Stimulated activated CD8-positive, alpha-beta memory T cell treated with anti-CD3 and anti-CD28 coated beads, Interleukin-4, amount 100 ng/mL, for 24 hours (primary cell): ENCODE measurements at places on chromosomes 16 and 17.

GRCh38 chr17:67499685-67500084 lies 122.6 kb downstream of the PITPNC1 start:
- no peak for DNase-seq

DNA sequence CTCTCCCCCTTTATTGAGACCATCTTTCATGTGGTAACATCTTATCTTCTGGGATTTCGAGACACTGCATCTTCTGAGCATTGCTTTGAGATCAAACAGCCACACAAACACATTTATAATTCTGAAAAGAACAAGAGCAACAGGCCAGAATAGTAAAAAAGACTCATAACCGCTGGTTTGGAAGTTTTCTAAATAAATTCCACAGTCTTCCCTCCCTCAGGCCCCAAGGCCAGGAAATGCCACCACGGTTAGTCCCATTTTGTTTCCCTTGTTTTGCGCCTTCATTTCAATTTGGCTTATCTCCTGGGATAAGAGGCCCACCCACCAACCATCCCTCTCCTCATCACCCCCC lies 25.3 kb downstream of the LITAF start:
- DNase-seq: no peak

DNA sequence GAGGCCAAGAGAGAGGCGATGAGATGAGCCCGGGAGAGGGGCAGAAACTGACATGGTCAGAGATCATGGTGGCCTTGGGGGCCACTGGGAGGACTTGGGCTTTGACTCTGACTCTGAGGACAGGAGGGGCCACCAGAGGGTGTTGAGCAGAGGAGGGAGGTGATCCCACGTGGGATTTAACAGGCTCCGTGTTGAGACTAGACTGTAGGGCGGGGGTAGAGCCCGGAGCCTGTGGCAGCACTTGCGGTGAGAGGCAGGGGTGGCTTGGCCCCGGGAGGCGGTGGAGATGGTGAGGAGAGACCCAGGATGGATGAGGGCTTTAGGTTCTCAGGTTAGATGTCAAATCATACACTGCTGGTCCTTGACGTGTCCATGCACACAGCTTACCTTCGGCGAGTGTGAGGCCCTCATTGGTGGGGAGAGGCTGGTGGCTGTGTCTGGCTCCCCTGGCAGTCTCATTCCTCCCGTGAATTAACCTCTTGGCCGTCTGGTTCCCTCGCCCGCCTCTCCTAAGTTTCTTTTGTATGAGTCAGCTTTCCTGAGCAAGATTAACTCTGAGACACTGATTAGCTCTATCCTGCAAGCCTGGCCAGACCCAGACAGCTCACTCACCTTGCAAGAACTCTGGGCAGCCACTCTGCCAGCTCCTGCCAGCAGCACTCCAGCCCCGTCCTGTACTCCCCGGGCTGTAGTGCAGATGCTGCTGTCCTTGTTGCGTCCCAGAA lies 39.7 kb downstream of the VPS35L start:
- no peak for DNase-seq

DNA sequence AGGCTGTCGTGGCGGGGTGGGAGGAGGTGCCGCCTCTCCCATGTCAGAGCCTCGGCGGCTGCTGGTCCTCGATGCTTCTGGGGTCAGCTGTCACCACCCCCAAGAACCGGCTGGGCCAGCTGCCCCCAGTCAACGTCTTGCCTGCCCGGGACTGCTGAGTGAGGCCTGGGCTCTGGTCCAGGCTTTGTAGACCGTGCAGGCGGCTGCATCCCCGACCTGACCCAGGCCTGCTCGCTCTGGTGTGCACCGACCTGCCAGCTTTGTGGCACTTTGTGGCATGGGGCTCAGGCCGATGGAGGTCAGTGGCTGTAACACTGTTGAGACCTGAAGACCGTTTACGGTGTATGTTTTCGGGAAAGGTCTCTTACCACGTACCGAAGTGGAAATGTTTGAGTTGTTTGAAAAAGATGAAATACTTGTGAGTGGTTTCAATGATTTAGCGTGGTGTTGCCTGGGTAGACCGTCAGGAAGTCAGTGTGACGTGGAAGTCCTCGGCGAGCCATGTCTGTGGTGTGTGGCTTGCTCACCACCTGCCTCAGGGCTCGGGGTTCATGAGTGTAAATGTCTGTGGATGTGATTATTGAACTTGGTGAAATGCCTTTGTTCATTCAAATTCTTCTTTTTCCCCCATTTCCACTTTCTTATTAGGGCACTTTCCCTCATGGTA lies 53.2 kb upstream of the ZNF750 start:
- peak; percentile 39 for DNase-seq

DNA sequence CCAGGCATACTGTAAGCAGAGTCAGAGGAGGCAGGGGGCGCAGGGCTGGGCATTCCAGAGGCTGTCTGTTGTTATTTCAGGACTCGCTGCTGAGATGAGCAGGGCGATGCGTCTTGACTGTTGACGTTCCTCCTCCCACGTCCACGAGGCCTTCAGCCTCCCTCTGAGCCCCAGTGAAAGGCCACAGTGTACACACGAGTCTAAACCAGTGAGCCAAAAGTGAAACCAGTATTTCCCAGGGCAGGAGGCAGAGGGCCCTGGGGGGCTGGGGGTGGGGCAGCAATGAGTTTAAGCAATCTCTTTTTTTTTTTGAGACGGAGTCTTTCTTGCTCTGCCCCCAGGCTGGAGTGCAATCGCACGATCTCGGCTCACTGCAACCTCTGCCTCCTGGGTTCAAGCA lies 21.5 kb downstream of the SMTNL2 start:
- no peak for DNase-seq

- DNase-seq: no peak
These were observed 3.6 kb downstream of the MAP2K4 start for GRCh38 chr17:12024327-12024726.

GRCh38 chr16:5977329-5977728 lies 879.7 kb upstream of the EEF2KMT start:
- no peak for DNase-seq

GRCh38 chr17:70863436-70864248 lies 694.3 kb downstream of the KCNJ2 start:
- DNase-seq: no peak

DNA sequence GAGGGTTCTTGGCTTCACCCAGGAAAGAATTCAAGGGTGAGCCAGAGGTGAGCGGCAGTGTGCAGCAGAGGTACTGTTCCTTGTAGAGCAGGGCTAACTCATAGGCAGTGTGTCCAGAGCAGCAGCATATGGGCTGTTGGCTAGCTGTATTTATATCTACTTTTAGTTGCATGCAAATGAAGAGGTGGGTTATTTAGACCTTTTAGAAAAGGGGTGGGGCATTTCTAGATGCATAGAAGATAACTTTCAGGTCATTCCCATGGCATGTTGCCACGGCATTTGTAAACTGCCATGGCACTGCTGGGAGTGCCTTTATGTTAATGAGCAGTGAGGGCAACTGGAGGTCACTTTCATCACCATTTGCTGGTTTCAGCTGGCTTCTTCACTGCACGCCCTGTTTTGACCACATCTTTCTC lies 141.0 kb downstream of the STX8 start:
- DNase-seq: no peak

GRCh38 chr16:76985392-76986045 lies 205.5 kb upstream of the MON1B start:
- no peak for DNase-seq

DNA sequence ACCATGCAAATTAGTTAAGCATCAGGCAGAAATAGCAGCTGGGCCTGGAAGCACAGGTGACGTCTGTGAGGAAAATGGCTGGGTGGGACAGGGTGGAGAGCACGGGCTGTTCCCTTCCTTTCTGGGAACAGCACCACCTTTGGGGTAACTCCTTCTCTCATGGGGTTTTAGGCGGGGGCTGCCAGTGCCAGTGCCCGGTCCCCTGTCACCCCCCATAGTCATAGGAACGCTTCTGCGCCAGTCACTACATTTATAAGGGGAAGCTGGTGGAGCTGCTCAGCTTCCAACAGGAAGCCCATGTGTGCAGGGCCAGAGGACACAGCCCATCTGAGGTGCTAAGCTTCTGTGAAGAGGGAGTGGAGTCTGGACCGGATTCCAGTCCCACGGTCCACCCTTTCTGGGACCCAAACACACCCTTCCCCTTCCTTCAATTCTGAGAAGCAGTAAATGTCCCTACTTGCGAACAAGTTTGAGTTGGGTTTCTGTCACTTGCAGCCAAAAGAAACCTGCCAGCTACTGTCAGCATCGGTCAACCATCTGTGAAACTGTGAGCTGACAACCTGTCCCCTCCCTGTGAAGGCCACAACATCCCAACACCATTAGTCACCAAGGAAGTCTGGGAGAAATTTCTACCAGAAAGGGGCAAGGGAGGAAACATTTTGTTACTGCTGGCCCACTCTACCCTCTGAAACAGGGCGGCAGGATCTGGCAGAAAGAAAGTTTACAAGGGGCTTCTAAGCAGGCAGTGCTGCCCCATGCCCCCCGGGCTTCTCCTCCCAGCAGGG lies 86.0 kb upstream of the AMZ2 start:
- no peak for DNase-seq

- DNase-seq: no peak
These were observed 31.7 kb downstream of the CNGB1 start for GRCh38 chr16:57938936-57939871.

DNA sequence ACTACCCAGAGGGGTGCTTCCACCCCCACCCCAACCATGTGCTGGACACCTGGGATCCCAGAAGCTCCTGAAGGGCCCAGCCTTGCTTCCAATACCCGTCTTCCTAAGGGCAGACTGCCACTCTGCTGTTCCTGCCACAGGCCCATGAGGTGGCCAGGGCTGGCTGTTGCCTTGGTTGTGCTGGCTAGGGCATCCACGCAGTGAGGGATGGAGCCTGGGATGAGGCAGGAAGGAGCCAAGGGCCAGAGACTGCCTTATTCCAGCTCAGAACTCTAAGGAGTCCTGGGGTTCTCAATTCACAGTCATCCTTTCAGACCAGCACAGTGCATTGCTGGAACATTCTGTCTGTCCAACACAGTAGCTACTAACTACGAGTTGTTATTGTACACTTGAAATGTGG lies 37.8 kb downstream of the BCO1 start:
- no peak for DNase-seq

DNA sequence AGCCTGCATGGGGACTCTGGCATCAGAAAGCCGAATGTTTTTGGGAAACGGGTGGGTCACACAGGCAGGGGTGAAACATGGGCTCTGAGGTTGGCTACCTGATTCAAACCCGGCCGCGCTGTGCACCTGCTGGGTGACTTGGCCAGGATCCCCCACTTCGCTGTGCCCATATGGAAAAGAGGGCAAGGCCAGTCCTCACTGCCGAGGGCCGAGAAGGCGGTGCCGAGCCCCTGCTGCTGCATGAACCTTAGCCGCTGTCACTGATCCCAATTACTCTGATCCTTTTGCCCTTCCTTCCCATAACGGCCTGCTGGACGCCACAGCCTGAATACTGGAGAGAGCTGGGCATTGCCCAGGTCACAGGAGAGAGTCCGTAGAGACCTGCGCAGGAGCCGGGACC lies 17.7 kb downstream of the KDM8 start:
- no peak for DNase-seq

GRCh38 chr16:15689290-15689689 lies 39.2 kb downstream of the NDE1 start:
- no peak for DNase-seq

DNA sequence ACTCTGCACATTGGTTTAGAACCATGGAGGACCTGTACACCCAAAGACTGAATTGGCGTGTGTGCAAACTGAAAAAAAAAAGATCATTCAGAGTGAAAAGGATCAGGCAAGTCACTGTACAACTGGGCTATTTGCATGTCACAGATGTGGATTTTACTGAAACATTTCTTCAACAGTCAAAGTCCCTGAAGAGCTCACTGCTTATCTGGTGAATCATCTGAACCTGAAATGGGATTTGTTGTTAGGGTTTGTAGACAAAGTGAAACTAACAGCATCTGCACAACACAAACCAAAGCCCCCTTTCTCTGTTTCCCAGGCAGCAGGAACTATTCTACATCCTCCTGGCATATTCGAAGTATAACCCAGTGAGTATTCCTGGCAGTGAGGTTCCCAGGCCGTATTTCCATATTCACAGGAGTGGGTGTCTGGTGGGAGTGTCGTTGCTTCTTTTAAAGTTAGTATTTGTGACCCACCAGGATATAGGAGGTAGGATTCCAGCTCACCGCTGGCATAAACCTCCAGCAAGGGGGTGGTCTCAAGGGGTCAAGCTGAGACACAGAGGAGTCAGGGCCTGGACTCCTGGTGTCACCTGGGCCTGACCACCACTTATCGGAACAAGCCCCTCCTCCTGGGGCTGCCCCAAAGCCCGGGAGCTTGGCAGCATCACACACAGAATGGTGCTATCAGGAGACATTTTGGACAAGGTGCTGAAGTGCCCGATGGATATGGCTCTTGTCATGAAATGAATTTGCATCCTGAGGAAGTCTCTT lies 80.9 kb downstream of the GOSR1 start:
- DNase-seq: no peak

GRCh38 chr17:49707608-49708514 lies at the start of gene SLC35B1:
Gene SLC35B1 (minus strand): TSS chr17:49707964. CDS start chr17:49707833, 131 bp downstream.
- peak; percentile 98 for DNase-seq

DNA sequence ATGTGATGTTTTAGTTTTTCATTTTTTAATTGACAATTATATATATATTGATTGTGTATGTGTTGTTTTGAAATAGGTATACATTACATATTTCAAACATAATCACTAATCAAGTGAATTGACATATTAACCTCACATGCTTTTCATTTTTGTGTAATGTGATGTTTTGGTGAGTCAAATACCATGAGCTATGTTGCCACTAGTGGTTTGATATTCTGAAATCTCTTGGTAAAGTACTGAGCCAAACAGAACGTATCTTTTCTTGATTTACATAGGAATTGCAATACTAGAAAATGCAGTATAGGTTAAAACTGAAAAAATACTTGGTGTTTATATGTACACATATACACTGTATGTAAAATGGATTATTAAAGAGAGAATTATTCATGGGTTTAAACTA lies 65.2 kb upstream of the SIAH1 start:
- no peak for DNase-seq

- no peak for DNase-seq
These were observed 93.0 kb upstream of the NETO2 start for GRCh38 chr16:47236716-47237115.

- no peak for DNase-seq
These were observed 114.5 kb downstream of the CLEC16A start for GRCh38 chr16:11058832-11059231.

- DNase-seq: no peak
These were observed 59.0 kb downstream of the ANKFY1 start for GRCh38 chr17:4204710-4205173.

DNA sequence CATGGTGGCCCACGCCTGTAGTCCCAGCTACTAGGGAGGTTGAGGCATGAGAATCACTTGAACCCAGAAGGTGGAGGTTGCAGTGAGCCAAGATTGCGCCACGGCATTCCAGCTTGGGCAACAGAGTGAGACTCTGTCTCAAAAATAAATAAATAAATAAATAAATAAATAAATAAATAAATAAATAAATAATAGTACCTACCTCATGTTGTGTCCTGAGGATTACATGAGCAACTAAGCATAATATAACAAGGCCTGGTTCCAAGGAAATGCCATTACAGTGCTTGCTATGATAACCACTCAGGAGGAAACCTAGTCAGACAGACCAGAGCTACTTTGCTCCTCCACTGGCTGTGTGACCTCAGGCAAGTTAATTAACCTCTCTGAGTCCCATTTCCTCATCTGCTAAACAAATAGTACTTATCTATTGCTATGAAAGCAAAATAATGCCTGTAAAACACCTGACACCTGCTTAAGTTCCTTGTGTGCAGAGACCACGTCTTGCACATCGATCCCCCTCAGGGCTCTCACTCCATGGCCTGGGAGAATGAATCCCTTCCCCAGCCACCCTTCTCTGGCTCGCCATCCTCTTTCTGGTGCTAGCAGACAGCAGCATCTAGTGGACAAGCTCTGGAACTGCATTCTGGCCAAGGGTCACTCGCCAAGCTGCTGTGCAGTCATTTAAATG lies 7.5 kb downstream of the EPOP start:
- no peak for DNase-seq

GRCh38 chr17:28538296-28538895 lies 14.0 kb downstream of the UNC119 start:
- no peak for DNase-seq

- no peak for DNase-seq
These were observed 10.5 kb downstream of the TMIGD1 start for GRCh38 chr17:30323262-30323894.
